Activated CD8-positive, alpha-beta memory T cell treated with anti-CD3 and anti-CD28 coated beads, Interleukin-2, amount 50 U/mL, for 4 hours (primary cell): ENCODE measurements at places on chromosomes 1 and 21.

- no peak for DNase-seq
Observed at GRCh38 chr1:191279266-191279800, 801.7 kb upstream of the BRINP3 start.

GRCh38 chr1:228865627-228866330, 130.5 kb downstream of the RHOU start:
- no peak for DNase-seq

DNA sequence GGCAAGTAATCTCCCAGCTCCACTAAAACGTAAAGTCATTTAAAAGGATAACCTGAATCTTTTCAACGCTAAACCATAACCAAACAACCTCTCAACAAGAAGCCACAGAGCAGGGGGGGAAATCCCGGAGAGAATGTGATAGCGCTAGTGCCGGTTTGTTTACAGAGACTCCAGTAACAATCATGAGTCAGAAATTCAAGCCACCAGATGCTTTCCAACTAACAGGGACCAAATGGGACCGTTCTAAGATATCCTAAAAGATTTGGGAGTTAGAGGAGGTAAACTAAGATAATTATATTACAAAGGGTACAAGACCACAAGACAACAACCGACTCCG, 825 bp downstream of the DCAF8 start:
- peak; percentile 70 for DNase-seq

DNA sequence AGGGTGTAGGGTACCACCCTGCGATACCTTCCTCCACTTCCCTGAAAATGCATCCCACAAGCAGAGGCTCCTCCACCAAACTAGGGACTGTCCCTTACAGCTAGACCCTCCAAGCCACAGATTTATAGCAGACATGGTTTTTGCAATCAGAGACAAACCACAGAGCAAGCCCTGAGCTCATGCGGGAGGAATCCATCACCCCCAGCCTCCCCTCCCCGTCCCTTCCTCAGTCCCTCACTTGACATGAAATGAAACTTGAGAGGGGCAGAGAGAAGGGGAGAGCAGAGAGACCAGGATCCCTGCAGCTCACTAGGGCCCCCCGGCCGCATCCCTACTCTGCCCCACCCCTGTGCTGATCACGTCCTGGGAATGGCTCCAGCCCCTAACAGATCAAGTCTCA, 94.9 kb downstream of the MRPL37 start:
- DNase-seq = no peak

GRCh38 chr1:223765719-223766340, 53.5 kb downstream of the CAPN2 start:
- DNase-seq = no peak

DNA sequence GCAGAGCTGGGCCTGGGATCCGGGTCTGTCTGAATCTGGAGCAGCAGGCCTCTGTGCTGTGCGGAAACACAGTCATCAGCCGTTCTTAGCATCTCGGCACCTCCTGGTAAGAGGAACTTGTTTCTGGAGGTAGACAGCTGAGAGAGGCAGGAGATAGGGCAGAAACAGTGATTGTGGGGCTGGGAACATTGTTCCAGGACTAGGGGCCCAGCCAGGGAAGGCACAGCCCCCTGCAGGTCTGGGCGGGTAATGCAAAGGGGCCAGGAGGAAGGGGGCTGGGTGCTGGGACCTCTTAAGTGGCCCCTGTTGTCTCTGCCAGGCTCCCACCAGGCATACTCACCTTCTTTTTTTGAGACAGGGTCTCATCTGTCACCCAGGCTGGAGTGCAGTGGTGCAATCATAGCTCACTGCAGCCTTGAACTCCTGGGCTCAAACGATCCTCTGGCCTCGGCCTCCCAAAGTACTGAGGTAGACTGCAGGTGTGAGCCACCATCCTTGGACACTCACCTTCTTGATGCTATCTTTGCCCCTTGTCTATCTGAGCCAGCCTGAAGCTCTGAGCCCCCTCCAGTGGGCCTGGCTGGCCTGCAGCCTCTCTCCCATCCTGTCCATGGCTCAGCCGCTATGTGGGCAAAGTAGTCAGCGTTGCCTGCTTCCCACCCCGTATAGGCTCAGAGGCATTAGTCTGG, 134.3 kb upstream of the ZBTB40 start:
- DNase-seq = no peak

- no peak for DNase-seq
Observed at GRCh38 chr1:10851024-10852013, 54.9 kb upstream of the CASZ1 start.

GRCh38 chr1:73100216-73100615, 817.9 kb upstream of the NEGR1 start:
- no peak for DNase-seq

DNA sequence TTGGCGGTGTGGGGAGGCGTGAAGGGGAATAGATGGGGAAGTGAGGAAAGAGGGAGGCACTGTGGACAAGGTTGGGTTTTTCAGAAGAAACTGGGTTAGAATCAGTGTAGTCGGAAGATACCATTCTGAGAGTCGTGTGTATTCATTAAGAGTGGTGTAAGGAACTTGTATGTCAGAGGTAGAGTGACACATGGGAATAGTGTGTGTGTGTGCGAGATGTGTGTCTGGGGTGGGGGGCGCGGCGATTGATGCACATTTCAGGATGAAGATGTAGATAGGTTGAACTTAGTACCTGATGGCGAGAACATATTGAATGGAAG, 878 bp downstream of the SMG7 start:
- no peak for DNase-seq

- no peak for DNase-seq
Observed at GRCh38 chr21:44093761-44094160, 13.4 kb upstream of the PWP2 start.

GRCh38 chr1:222117809-222118208, 375.9 kb upstream of the DUSP10 start:
- no peak for DNase-seq

GRCh38 chr1:32411261-32411660, 17.0 kb upstream of the BSDC1 start:
- DNase-seq = no peak

- no peak for DNase-seq
Observed at GRCh38 chr1:74334147-74334546, 99.0 kb downstream of the TNNI3K start.

GRCh38 chr1:175620376-175620775, 123.0 kb downstream of the TNR start:
- DNase-seq = no peak

DNA sequence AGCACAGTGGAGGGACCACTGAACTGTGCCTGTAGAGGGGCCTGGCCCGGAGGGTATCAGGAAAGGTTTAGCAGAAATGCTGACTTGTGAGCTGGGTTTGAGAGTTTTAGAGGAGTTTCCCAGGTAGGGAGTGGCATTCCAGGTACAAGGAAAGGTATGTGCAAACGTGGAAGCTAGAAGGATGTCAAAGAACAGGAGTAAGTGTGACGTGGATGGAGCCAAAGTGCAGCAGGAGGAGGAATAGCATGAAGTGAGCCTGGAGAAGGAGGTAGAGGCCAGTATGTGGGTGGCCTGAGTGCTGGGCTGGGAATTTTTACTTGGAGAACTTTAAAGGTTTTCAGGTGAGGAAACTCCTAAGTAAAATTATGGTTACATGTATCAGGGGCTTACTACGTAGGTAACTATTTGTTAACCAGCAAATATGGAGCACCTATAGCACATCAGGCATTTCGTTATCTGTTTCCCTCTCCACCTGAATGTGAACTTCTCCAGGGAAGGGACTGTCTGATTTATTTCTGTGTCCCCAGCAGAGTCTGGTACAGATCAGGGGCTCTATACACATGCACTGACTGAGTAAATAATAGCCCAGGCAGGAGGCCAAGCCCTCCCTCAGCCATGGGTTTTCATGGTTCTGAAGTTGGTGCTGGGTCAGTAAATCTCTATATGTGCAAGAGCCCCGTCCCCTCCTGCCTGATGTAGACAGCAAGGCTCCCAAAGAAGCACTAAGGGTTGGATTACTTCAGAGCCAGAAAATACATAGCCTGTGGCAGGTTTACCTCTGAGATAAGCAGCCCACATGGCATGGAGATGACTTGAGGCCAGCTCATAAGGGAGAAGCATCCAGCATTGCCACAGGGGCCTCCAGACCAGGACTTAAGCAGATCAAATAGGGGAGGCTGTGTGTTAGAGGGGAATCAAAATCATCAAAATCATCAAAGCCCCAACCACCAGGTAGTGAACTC, 43.4 kb downstream of the CDCP2 start:
- no peak for DNase-seq

DNA sequence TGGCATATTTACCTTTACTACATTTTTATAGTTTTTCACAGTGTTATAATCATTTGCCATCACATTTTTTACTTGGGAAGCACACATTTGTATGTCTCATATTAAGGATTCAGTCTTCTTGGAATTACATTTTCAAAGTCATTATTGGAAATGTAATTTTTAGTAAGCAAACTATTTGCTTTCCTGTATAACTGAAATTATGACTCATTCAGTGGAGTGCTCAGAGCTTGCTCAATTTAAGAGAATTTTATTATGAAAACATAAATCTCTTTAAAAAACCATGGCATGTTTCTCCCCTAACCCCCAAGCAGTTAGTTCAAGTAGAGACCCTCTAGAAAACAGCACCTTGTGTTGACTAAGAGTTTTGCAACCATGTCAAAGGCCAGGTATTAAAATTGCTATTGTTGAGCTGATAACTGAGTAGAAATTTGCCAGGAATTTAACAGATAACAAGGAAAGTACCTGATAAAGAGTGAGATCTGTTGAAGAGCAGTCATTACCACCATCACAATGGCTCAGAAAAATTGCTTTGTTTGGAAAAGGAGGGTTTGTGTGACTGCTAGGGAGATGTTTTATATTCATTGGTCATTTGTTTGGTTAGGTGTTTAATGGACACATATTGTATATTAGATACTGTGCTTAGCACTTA, 105.9 kb downstream of the KCNK2 start:
- DNase-seq = no peak

DNA sequence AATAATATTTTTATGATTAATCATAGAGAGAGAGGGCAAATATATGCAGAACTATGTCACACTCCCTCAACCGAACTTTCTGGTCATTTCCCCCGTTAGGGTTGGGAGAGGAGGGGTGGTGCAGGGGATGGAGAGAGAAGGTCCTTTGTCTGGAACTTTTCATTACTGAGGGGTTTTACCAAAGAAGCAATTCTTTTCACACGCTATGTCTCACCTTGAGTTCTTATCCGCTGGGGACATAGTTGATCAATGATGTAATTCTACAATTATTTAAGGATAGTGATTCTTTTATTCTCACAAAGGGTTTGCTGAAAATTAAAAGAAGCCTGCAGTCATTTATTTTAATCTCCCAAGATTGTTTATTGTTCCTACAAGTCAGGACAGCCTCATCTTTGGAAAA, 98.3 kb upstream of the RUNX1 start:
- no peak for DNase-seq

DNA sequence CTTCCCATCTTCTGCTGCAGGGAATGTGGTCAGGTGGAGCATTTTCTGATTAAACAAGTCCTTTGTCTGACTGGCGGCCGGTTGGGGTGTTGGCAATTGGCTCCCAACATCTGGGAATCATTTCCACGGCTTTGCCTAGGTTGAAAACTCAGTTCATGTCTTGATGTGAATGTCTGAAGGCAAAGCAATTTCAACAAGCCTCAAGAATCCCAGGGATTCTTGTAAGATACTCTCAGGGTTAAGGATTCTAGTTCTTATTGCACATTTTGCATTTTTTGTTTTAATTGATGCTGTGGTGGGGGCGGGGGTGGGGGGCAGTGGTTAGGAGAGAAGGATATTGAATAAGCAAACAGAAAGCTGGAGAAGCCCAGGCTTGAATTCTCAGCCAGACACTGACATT, 273.9 kb downstream of the KIF26B start:
- DNase-seq = no peak

- DNase-seq = no peak
Observed at GRCh38 chr1:23564529-23565122, 5.3 kb upstream of the ID3 start.

- DNase-seq = no peak
Observed at GRCh38 chr21:26194326-26194725, 23.8 kb upstream of the APP start.

DNA sequence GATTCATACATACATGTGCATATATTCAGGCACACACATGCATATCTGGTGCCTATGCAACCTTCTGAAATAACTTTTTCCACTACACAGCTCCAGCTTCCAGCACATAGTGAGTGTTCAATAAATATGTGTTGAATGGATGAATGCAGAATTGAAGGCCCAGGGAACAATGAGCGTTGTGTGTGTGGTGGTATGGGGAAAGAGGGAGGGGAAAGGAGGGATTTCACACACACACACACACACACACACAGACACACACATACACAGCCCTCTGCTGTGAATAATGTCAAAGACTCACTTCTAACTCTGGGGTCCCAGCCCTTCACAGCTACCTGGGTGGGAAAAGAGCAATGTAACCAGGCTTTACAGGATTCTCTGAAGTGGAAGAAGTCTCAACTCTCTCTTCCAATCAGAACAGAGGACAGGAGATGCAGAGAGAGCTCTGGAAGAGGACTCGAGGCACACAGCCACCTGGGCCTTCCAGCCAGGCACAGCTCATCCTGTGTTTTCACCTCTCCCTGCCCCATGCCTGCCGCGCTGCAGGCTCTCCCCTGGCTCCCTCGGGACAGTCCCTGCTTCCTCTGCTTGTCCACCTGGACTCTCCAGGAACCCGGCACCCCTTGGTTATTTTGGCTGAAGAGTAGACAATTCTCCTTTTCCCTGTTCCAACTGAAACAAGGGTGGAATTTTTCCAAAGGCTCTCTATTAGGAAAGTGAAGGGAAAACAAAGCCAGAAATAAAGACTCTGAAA, 5.4 kb upstream of the IGSF8 start:
- DNase-seq = no peak

DNA sequence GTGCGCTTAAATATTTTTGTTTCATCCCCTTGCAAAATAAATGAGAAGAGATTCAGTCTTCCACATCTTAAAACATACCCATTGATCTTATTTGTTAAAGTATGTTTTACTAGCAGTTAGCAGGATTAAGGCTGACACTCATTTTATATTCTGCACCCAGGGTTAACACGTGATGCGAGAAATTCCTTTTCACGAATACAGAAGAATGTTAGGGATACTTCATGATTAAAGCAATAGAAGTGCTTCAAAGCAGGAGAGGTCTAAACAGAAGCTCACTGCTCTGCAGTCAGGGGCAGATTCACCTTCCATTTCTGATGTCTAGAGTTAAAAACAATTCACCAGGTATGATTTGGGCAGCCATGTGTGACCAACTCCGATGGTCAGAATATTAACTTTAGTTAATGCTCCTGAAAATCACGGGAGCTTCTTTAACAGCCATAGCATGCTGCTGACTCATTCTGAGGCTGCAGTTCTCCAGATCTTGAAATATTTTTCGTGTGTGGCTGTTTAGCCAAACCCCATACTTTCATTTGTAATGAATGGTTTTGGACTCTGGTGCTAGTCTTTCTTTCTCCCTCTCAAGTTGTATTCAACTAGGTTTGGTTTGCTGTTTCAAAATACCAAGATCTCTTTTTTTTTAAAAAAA, 19.7 kb downstream of the BCAR3 start:
- DNase-seq = no peak
